RCC 7860 (cell line): ENCODE measurements at places on chromosomes 1 and 21.

DNA sequence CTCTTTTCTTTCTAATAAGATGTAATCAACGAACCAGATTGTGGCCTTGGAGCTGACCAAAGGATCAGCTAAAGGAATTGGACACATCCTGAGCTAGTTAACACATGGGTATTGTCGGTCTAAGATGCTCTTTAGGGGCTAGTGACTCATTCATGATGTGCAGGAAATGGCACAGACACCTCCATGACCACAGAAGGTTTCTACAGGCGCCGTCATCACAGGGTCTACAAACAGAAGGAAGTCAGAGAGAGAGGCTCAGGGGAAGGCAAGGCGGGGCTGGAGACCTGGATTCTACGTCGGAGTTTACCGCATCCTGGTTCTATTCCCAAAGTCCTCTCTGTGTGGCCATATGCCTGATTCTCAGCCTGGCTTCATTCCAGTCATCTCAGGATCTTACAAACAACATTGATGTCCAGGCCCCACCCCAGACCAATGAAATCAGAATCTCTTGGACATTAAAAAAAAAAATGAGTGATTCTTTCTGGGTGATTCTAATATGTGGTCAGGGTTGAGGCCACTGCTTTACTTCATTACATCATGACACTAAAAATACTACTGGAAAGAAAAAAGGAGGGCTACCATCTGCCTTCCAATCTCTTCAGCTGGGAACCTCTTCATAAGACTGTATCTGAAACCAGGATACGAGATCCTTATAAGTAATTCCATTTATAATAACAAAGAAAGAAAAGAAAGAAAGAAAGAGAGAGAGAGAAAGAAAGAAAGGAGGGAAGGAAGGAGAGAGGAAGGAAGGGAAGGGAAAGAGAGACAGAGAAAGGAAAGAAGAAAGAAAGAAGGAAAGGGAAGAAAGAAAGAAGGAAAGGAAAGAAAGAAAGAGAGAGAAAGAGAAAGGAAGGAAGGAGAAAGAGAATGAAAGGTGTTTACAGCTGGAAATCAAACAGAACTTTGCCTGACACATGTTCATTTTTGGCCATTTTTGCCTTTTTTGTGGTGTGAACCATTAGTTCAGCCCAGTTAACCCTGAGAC, 11.6 kb upstream of the KCNJ15 start:
- peak; percentile 99 for DNase-seq

DNA sequence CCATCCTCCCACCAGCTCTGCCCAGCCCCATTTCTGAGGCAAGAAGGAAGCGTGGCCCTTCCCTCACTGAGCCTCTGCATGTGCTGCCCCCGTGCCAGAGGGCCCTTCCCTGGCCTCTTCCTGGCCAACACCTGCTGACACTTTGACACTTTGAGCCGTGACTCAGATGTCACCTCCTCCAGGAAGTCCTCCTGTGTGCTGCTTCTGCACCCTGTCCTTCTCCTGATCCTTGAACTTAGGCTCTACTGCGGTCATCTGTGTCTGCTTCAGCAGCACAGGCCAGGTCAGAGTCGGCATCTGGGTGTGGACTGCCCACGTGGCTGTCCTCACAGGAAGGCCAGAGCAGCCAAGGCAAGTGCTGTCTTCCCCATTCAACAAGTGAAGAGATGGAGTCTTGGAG, 19.6 kb upstream of the EPHA8 start:
- no peak for DNase-seq

GRCh38 chr21:25375675-25376074, 231.6 kb downstream of the MRPL39 start:
- no peak for DNase-seq

DNA sequence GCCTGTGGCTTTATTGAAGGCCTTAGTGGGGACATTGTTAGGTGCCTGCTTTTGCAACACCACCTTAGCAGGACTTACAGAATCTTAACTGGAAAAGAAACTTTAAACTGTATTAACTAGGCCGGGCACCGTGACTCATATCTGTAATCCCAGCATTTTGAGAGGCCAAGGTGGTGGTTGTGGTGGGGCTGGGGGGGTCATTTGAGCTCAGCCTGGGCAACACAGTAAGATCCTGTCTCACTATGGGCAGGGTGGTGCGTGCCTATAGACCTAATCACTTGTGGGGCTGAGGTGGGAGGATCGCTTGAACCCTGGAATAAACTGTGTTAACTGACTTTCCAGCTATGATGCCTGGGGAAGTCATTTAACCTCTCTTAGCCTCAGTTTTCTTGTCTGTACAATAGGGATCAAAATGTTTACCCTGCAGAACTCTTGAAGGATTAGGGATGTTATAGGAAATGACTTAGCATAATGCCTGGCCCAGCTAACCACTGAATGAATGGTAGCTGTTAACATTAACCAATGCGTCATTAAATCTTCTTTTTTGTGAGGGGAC, 39.5 kb downstream of the IER5 start:
- DNase-seq = peak; percentile 54

DNA sequence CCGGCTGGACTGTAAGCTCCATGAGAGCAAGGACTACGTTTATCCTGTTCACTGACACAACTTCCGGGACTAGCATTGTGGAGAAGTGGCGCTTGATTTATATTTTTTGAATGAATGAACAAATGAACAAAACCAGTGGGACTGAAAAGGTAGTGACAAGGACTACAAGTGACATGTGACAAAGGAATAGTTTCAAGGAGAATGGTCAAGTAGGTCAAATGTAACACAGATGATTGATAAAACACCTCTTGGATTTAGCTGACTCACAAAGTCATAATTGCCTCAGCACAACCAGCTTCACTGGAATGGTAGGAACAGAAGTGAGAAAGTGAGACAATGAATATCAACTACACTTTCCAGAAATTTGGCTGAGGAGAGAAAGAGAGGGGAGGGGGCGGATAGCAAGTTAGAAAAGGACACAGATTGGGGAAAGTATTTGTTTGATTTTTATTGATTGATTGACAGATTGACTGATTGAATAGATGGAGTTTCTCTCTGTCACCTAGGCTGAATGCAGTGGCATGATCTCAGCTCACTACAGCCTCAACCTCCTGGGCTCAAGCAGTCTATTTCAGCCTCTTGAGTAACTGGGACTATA, 14.2 kb downstream of the MTF1 start:
- no peak for DNase-seq

- no peak for DNase-seq
Observed at GRCh38 chr1:29312469-29313461, 76.4 kb downstream of the PTPRU start.

GRCh38 chr21:32136546-32136945, 142.3 kb downstream of the MIS18A start:
- no peak for DNase-seq

DNA sequence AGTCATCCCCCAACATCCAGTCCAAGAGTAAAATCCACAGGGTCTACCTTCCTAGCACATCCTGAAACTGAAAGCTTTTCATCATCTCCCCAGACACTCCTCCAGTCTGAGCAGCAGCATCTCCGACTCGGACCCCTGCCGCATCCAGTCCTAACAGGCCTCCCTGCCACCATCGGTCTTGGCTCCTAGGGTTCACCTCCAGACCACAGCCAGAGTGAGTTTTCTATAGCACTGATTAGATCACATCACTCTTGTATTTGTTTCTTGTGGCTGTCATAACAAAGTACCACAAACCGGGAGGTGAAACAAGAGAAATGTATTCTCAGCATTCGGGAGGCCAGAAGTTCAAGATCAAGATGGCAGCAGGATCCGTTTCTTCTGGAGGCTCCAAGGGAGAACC, 187.8 kb downstream of the TOMM20 start:
- DNase-seq = no peak
